ENCODE measurements at places on chromosomes 12 and 14.

DNA sequence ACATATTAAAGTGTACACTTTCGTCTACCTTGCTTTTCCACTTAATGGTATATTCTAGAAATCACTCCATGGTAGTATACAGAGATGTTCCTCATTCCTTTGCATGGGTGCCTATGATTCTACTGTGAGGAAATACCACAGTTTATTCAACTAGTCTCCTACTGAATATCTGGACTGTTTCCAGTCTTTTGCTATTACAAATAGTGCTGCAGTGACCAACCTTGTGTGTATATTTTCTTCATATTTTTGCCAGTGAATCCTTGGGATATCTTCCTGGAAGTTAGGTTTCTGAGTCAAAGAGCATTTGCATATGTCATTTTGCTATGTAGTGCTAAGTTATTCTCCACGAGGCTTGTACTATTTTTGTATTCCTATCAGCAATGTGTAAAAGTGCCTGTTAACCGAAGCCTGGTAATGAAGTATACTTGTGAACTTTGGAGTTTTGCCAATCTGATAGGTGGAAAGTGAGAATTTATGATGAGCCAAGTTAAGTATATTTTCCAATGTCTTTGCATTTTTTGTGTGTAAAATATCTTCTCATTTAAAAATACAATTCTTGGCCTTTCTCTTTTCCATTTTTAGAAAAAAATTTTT, 31.3 kb upstream of the TMEM263 start:
- H3K4me1 ChIP-seq, result peaks cover 2% of the 10 kb centered on the region
- no peak overlapping the region for H3K27ac ChIP-seq
- no peak for DNase-seq

DNA sequence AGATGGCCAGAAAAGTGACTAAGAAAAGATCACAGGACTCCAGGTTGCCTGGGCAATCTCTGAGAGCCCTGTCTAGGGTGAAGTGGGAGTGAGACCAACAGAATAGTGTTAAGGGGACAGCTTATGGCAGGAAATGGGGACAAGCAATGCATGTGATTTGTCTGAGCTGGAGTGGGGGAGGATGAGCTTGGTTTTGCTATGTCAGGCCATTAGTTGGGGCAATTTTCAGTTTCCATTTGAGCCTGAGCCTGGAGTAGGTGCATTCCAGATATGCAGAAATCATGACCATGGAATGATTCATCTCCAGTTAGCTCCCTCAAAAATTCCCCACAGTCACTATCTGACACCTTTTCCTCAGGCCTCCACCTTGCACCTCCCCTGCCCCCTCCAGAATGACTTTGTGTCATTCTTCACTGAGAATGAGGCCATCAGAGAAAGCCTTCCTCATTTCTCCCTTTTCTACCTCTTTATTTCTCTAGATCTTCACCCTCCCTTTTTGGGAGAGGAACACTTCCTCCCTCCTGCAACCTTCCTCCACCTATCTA, 150.9 kb upstream of the PLEKHG7 start:
- peaks cover 26% of the 10 kb centered on the region for H3K4me1 ChIP-seq
- H3K36me3 ChIP-seq, result peaks cover 7% of the 10 kb centered on the region
- H3K27me3 ChIP-seq, result no peaks in the 10 kb centered on the region

DNA sequence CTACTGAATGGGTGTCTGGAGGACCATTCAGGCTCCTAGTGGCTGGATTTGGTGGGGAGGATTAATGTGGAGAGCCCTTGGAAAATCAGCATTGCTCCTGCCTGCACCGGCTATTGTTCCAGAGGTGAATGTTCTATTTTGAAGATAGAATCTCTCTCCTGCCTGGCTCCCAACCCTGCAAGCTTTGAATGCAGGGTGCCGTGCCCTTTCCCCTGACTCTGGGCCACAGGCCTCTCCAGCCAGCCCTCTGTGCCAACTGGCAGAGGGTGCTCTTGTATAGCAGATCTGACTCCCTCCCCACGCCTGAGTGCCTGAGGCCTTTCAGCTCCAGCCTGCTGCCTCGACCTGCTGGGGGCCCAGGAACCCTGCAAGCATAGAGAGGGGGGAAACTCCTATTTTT, 106.8 kb downstream of the TMEM260 start:
- H3K27me3 ChIP-seq, result no peaks in the 10 kb centered on the region
- no peak overlapping the region for H3K4me3 ChIP-seq
- H3K27ac ChIP-seq, result no peak overlapping the region
- no peak for DNase-seq
- no peaks in the 10 kb centered on the region for H3K4me1 ChIP-seq
- H3K36me3 ChIP-seq, result no peaks in the 10 kb centered on the region

- no peak for DNase-seq
- no peaks in the 10 kb centered on the region for H3K27me3 ChIP-seq
- no peak overlapping the region for H3K27ac ChIP-seq
- H3K4me1 ChIP-seq, result no peaks in the 10 kb centered on the region
- no peaks in the 10 kb centered on the region for H3K36me3 ChIP-seq
These were observed 1161.2 kb upstream of the SEL1L start for GRCh38 chr14:82694820-82695219.

GRCh38 chr14:90842726-90843125, 26.5 kb upstream of the TTC7B start:
- H3K27ac ChIP-seq, result no peak overlapping the region
- H3K4me3 ChIP-seq, result no peak overlapping the region
- no peak for DNase-seq
- H3K27me3 ChIP-seq, result peaks cover 15% of the 10 kb centered on the region
- H3K36me3 ChIP-seq, result peaks cover 5% of the 10 kb centered on the region
- H3K4me1 ChIP-seq, result no peaks in the 10 kb centered on the region

GRCh38 chr12:10889226-10889625, 5.2 kb upstream of the PRH1 start:
- no peaks in the 10 kb centered on the region for H3K36me3 ChIP-seq
- no peak for DNase-seq
- H3K27ac ChIP-seq, result no peak overlapping the region
- no peaks in the 10 kb centered on the region for H3K27me3 ChIP-seq
- no peak overlapping the region for H3K4me3 ChIP-seq
- no peaks in the 10 kb centered on the region for H3K4me1 ChIP-seq

GRCh38 chr14:52987042-52987441, 36.2 kb upstream of the FERMT2 start:
- DNase-seq, result no peak
- no peak overlapping the region for H3K4me3 ChIP-seq
- H3K27me3 ChIP-seq, result peaks cover 7% of the 10 kb centered on the region
- no peaks in the 10 kb centered on the region for H3K36me3 ChIP-seq

- H3K4me1 ChIP-seq, result no peaks in the 10 kb centered on the region
- no peaks in the 10 kb centered on the region for H3K27me3 ChIP-seq
- H3K27ac ChIP-seq, result no peak overlapping the region
- H3K36me3 ChIP-seq, result peaks cover 23% of the 10 kb centered on the region
- no peak for DNase-seq
These were observed 46.4 kb downstream of the RESF1 start for GRCh38 chr12:32005496-32006125.

- no peak for DNase-seq
- no peak overlapping the region for H3K4me3 ChIP-seq
- H3K27me3 ChIP-seq, result no peaks in the 10 kb centered on the region
- no peaks in the 10 kb centered on the region for H3K36me3 ChIP-seq
These were observed 78.0 kb downstream of the ARL6IP4 start for GRCh38 chr12:123058481-123058880.

DNA sequence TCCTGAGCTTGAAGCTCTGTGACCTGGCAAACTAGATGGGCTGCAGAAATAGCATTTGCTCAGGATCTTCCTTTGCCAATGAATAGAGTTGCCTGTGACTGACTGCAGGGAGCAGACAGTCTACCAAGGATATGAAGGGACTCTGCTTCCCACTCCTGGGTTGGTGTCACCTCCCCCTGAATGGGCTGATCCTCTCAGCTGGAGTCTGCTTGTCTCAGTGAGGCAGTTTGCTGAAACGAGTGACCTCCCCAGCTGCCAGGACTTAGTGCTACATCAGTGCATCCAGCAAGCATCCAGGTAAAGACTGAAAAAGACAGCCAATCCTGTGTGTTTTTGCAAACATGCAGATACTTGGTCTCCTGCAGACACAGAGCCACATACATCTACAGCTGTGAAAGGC, 28.5 kb downstream of the PAH start:
- peaks cover 3% of the 10 kb centered on the region for H3K27me3 ChIP-seq
- H3K36me3 ChIP-seq, result no peaks in the 10 kb centered on the region
- no peak overlapping the region for H3K4me3 ChIP-seq
- no peak overlapping the region for H3K27ac ChIP-seq
- DNase-seq, result no peak

- H3K4me1 ChIP-seq, result peaks cover 47% of the 10 kb centered on the region
- no peak for DNase-seq
- H3K4me3 ChIP-seq, result peak overlapping the region; percentile 37
- H3K27ac ChIP-seq, result peak overlapping the region; percentile 99
These were observed 8.6 kb upstream of the USP15 start for GRCh38 chr12:62251609-62251958.

DNA sequence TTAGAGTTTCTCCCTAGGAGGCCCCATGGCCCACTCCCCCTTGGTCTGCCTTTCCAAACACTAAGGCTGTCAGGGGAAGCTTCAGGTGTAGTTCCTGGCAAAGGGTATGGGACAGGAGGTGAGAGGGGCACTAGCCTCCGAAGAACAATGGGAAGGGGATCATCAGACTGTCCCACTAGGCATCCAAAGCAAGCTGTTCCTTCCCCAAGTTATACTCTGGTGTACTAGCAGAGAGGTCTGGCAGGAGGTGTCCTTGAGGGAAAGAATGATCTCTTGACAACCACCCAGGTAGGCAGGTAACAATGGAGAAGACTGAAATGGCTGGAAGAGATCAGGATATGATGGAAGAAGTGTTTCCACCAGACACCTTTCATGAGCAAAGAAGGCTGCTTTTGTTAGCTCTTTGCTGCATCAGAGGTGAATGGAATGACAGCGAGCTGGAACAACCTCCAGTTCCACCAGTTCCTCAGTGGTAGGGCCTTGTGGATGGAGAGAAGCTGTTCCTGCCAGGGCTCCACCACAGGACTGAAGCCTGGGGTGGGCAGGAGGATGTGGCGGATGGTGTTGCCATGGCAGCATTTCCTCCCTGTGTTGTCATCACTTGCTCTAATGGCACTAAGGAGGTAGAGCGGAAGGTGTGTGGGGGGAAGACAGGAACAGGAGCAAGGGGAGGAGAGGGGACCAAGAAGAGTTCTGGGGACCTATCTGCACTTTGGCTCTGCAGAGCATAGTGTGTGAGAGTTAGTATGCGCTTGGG, 2.3 kb upstream of the AGAP2 start:
- no peaks in the 10 kb centered on the region for H3K27me3 ChIP-seq
- peak overlapping the region; percentile 82 for H3K27ac ChIP-seq
- peaks cover 59% of the 10 kb centered on the region for H3K4me1 ChIP-seq
- H3K36me3 ChIP-seq, result peaks cover 24% of the 10 kb centered on the region

DNA sequence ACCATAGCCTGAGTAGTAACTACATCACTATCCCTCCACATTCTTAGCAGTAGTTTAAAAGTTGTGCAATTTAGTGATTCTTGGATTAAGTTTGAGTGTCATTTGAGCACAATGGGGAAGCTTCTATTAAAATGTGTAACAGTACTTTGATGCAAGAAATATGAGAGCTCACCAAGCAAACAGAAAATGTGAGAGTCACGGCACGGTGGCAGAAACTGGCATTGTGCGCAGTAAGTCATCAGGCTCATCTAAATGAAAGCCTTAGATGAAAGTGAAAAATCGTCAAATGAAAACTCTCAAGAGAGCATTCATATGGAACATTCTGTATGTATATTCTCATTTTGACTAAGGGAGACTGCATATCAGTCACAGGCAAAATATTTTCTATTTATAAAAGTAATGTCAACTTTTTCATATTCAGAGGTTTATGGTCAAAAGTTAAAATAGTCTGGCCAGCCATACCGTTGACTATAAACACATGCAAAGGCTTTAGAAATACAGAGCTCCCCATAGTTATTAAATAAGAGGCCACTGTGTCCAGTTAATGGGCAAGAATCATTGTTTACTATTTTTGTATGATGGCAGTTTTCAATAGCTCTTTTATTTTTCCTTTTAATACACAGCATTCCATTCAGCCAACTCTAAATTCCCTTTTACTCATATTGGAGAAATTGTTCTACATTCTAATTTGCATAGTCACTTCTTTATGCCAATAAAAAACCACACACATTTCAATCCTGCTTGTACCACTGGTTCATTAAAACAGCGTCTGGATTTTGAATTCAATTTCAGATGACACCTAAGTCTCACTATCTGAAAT, 167.9 kb downstream of the PRKD1 start:
- H3K36me3 ChIP-seq, result no peaks in the 10 kb centered on the region
- H3K27ac ChIP-seq, result no peak overlapping the region
- H3K27me3 ChIP-seq, result no peaks in the 10 kb centered on the region
- no peaks in the 10 kb centered on the region for H3K4me1 ChIP-seq
- H3K4me3 ChIP-seq, result no peak overlapping the region
- no peak for DNase-seq

DNA sequence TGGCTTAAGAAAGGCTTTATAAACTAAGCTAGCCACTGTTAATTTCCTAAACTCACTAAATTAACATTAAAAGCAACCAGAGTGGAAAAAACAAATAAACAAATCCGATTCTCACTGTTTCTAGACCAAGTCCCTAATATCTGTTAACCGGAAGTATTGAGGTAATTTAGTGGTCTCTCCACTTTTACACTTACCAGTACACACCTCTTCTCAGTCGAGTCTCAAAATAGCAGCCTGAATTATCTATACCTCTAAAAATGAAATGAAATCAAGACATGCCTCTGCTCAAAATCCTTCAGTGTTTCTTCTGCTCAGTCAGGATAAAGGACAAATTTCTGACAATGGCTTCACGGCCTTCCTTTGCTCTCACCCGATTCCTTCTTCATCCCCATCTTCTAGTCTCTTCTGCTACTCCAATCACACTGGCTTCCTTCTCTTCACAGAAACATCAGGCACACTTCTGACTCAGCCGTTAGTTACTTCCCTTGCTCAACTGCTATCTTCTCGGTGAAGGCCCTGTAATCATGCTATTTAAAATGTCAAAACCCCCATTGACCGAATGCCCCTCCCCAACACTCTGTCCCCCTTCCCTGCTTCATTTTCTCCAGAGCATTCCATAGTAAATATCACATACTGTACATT, 161.3 kb downstream of the KITLG start:
- no peak overlapping the region for H3K4me3 ChIP-seq
- H3K27ac ChIP-seq, result no peak overlapping the region
- no peaks in the 10 kb centered on the region for H3K36me3 ChIP-seq
- no peaks in the 10 kb centered on the region for H3K4me1 ChIP-seq
- no peak for DNase-seq

- no peaks in the 10 kb centered on the region for H3K4me1 ChIP-seq
- no peak for DNase-seq
- H3K27ac ChIP-seq, result no peak overlapping the region
- no peak overlapping the region for H3K4me3 ChIP-seq
These were observed 113.9 kb downstream of the NDUFA12 start for GRCh38 chr12:94889445-94890210.

GRCh38 chr12:77734214-77734883, 96.3 kb upstream of the NAV3 start:
- no peak for DNase-seq
- H3K4me1 ChIP-seq, result no peaks in the 10 kb centered on the region
- H3K4me3 ChIP-seq, result no peak overlapping the region
- H3K27ac ChIP-seq, result no peak overlapping the region
- no peaks in the 10 kb centered on the region for H3K27me3 ChIP-seq

GRCh38 chr12:118038137-118038536, 21.6 kb downstream of the RFC5 start:
- no peak overlapping the region for H3K27ac ChIP-seq
- peaks cover 9% of the 10 kb centered on the region for H3K4me1 ChIP-seq
- H3K36me3 ChIP-seq, result peaks cover 63% of the 10 kb centered on the region
- no peaks in the 10 kb centered on the region for H3K27me3 ChIP-seq
